Activated naive CD4-positive, alpha-beta T cell (primary cell): ENCODE measurements at places on chromosomes 5 and 9.

GRCh38 chr9:129489838-129490582 lies 130.9 kb downstream of the C9orf50 start:
- no peak for DNase-seq

DNA sequence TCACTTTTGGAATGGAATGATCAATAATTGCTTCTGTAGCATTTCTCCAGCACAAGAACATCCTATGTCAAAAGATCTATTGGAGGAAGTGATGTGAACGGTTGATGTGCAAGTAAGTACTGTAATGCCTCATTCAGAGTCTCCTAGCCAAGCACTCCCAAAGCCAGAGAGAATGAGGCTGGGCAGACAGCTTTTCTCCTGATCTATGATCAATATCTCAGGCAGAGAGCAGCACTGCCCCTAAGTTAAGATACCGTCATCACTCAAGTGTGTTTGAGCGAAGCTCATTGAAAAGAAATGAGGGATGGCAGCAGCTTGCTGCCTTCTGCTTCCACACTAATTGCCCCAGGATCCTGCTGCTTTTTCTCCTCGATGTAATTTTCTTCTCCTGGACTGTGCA lies 324.1 kb upstream of the GRAMD2B start:
- DNase-seq = no peak

GRCh38 chr5:956941-957747 lies 51.5 kb upstream of the NKD2 start:
- DNase-seq = no peak

DNA sequence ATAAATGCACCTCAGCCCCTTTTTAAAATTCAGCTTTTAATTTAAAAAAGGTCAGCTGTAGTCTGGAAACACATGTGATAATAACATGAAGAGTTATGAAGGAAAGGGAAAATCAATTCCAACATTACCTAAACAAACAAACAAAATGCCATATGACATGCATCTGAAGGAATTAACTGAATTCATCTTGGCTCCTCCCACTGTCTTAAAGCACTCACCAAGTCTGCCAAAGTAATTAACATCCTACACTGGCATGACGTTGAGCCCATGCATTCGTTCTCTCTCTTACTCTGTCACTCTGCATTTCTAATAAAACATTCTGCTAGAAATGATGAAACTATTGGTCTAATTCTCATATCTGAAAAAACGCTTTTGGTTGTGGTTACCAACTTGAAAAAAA lies 37.7 kb downstream of the TSSK1B start:
- DNase-seq = no peak

DNA sequence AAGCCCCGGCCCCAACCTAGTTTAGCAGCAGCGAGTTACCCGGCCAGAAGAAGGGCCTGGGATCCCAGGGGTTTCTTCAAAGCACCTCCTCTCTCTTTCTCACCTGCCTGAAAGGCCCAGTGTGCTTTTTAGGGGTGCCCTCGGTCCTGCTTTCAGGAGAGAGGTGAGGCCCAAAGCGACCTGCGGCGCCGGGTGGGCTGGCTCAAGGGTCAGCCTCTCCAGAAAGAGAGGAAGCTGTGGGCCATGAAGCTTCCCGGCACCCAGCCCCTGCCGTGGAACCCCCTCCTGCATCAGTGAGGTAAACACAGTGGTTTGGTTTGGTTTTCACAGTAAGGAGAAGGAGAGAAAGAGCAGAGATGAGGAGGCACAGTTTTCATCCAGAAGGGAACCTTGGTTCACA lies 4.3 kb downstream of the FOXB2 start:
- no peak for DNase-seq

- no peak for DNase-seq
These were observed 18.6 kb upstream of the RICTOR start for GRCh38 chr5:39092581-39093351.

GRCh38 chr5:126360467-126360866 lies 62.7 kb upstream of the GRAMD2B start:
- DNase-seq = no peak

- DNase-seq = no peak
These were observed 46.3 kb downstream of the ACO1 start for GRCh38 chr9:32430720-32431119.

DNA sequence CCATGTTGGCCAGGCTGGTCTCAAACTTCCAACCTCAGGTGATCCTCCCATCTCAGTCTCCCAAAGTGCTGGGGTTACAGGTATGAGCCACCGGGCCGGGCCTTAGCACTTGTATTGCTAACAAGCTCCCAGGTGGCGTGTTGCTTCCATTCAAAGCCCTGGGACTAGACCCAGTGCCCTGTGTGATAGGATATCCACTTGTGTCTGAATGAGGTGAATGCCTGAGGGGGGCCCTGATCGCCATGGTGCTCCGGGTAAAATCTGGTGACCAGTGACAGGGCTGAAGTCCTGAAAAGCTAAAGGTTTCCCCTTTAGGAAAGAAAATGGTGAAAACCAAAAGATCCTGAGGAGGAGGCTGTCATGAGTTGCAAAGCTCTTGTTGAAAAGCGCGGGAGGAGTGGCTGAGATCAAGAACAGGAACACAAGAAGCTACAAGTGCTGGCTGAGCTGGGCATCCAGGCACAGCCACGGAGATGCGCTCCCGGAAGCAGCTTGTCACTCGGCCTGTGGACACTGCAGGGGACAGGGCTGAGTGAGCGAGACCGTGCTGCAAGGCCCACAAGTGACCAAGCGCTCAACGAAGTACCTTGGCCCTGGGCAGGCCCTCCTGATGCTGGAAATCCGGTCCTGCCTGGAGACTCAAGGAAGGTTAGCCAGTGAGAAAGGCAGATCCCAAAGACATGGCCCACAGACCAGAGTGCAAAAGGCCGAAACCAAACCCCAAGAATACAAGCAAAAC lies 39.8 kb upstream of the NXNL2 start:
- DNase-seq = no peak

DNA sequence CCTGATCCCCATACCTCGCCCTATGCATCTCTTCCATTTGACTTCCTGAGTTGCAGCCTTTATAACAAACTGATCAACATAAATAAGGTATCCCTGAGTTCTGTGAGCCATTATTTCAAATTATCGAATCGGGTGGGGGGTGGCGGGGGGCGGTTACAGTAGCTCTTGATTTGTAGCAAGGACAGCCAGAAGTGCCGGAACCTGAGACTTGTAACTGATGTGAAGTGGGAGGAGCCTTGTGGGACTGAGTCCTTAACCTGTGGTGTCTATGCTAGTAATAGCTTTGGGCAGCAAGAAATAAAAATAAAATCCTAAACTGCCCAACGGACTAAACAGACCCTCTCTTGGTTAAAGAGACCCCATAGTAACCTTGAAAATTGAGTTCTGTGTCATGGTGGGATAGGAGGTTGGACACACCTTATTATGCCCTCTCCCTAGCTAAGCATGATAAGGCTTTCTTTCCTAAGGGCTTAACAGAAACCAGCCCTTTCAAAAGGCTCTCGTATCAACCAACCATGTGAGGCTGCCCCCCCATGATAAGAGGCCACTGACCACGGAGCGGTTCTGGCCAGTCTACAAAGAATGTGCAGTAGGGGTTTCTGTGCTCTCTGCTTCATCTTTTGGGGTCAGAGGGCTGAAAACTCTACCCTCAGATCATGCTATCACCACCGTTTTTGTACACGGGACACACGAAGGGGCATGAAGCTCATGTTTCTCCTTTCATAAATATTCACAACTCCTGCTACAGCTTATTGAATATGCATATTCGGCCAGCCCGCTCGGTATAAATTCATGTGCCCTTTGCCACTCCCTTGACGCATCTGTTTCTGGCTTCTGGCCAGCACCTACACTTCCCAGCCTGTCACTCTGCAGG lies 39.5 kb upstream of the IQGAP2 start:
- no peak for DNase-seq

GRCh38 chr9:83334320-83334719 lies 203.9 kb downstream of the FRMD3 start:
- peak; percentile 44 for DNase-seq

GRCh38 chr5:9233712-9234111 lies 312.2 kb downstream of the SEMA5A start:
- no peak for DNase-seq

GRCh38 chr5:134103998-134104654 lies 10.4 kb upstream of the TCF7 start:
- DNase-seq = no peak

DNA sequence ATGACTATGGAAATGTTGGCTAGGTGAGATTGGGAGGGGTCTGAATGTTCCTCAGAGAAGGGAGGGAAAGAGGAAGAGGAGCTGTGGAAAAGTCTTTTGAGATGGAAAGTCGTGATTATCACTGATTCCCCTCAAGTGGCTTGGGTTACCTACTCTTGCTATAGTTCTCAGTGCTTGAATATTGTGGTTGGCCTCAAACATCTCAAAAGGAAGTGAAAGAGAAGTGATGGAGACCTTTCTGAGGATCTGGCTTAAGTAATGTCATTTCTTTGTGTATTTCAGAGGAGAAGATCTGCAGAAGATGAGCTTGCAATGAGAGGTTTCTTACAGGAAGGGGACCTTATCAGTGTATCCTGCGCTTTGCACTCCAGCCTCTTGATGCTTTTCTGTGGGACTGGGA lies 5.5 kb downstream of the EXOSC2 start:
- DNase-seq = no peak

DNA sequence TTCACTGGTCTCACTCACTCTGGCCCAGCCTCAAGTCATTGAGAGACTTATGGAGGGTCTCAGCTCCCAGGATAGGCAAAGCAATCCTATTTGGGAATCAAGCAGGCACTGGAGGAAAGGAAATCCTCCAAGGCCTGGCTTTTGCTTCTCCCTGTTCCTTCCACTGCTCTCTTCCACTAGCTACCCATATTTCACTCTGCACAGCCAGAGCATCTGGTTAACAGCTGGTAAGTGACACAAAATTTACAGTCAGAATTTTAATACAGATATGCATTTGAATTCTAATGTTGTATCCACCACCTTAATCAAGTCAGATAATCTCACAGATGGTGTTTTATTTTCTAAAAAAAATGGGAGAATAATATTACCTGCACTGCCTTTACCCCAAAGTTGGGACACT lies 868 bp upstream of the C1QTNF2 start:
- no peak for DNase-seq

DNA sequence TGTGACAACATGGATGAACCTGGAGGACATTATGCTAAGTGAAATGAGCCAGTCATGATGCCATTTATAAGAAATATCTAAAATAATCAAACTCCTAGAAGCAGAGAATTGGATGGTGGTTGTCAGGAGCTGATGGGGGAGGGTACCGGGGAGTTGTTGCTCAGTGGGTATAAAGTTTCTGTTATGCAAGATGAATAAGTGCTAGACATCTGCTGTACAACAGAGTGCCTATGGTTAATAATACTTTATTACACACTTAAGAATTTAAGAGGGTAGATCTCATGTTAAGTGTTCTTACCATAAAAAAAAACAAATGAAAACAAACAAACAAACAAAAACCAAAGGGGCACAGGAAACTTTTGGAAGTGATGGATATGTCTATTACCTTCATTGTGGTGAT lies 13.0 kb upstream of the CCDC69 start:
- no peak for DNase-seq

DNA sequence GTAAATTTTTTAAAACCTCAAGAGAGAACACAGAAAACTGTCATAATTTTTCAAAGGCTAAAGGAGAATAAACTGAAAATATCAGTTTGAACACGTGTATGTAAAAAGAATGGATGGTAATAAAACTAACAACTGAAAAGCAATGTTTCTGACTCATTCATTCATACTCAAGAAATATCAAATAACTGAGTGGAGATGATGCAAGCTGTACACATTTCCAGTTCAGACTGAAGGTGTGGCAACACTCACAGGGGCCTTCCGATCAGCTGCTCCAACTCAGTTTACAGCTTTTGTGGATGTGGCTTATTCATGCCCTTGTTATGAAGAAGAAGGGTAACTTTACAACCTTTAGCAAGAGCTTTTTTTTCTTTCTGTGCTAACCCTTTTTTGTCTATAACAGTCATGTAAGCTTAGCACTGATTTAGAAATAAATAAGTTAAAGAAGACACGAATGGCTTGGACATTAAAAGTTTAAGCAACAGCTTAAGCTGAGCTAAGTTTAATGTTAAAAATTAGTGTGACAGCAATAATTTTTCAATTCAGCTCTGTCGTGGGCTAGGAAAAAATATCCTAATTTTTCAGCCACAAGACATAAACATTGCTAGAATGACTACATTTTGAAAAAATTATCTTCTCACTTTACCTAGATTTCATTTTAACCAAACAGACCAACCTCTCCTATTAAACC lies 453.5 kb downstream of the RAB3C start:
- DNase-seq = no peak

GRCh38 chr5:35337340-35338156 lies 107.3 kb upstream of the PRLR start:
- DNase-seq = no peak

DNA sequence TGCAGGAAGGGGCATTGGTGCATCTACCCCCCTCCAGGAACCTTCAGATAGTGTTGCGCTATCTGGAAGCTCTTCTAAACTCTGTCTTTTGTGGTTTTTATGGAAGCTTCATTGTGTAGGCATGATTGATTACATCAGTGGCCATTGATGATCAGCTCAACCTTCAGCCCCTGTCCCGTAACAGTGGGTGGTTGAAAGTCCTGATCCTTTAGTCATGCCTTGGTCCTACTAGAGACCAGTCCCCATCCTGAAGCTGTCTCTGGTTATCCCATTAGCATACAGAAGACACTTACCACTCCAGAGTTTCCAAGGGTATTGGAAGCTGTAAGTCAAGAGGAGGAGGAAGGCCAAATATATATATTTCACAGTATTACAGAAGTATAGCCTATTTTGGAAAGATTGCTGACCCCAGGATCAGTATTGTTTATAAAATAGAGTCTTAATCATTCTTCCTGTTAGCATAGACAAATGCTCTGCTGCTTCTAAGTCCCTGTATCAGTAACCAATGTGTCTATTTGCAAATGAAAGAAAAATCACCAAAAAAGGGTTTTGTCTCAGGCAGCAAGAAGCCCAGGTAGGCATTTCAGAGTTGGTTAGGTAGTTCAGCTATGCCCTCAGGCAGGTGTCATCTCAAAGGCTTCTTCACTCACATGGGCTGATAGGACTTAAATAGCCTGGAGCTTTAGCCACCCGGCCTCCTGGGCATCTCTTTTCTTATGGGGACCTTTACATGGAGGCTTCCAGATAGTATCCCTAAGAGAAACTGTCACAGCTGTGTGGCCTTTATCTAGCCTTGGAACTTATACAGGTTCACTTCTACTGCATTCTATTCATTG lies 41.6 kb downstream of the SPIN1 start:
- no peak for DNase-seq

DNA sequence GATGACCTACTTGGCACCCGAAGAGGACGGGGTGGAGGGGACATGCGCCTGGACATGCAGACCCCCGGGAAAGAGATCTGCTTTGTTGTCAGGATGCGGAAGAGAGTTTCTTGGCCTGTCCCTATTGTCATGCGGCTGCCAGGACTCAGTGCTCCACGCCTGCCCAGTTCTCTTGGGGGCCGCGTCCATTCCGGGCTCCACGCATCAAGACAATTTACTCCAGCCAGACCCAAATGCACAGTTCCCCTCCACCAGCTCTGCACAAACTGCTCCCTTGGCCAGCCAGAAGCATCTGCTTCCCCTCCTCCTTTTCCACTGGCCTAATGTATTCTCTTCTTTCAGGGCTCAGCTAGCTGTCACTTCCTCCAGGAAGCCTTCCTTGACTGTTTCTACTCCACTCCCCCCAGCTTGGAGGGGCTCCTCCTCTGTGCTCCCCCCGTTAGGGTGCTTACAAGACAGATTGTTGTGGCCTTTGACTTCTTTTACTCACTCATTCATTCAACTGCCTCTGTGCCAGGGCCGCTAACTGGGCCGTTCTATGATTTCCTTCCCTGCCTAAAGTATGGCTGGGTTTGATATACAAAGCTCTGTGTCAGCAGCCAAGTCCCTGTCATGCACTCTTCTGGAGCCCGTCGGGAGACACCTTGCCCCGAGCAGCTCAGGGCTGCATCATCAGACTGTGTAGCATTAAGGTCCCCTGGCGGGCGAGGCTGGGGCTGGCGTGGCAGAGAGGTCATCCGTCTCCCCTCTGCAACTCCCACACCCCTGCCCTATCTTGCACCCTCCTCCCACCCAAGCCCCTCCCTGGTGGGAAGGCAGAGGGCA lies 6.6 kb downstream of the FIBCD1 start:
- no peak for DNase-seq
